ENCODE measurements at places on chromosomes 3 and 15.

DNA sequence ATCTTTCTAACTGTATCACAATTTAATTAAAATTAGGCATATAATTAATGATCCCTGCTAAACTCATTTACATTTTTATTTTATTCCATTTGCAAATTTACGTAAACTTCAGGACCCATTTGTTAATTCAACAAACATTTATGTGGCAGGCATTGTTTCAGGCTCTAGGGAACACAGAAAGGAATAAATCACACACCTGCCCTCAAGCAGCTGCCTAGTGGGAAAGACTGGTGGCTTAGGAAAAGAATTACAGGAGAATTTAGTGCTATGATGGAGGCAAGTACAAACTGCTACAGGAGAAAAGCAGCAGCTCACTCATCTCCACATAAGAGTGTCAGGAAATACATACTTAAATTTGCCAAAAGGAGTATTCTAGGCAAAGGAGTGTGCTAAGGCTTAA, 11.2 kb downstream of the CBLB start:
- no peak overlapping the region for H3K4me3 ChIP-seq
- no peaks in the 10 kb centered on the region for H3K27me3 ChIP-seq
- no peak for DNase-seq
- H3K4me1 ChIP-seq = peaks cover 15% of the 10 kb centered on the region
- peaks cover 9% of the 10 kb centered on the region for H3K36me3 ChIP-seq
- no peak overlapping the region for H3K27ac ChIP-seq

GRCh38 chr3:133821767-133822638, 16.4 kb downstream of the SRPRB start:
- H3K36me3 ChIP-seq = peaks cover 20% of the 10 kb centered on the region
- peak; percentile 44 for DNase-seq
- H3K4me1 ChIP-seq = no peaks in the 10 kb centered on the region
- H3K4me3 ChIP-seq = no peak overlapping the region

- H3K27ac ChIP-seq = no peak overlapping the region
- no peaks in the 10 kb centered on the region for H3K36me3 ChIP-seq
- H3K4me1 ChIP-seq = no peaks in the 10 kb centered on the region
- H3K27me3 ChIP-seq = no peaks in the 10 kb centered on the region
- H3K4me3 ChIP-seq = no peak overlapping the region
- no peak for DNase-seq
Observed at GRCh38 chr3:62266668-62267283, 106.6 kb downstream of the FEZF2 start.

DNA sequence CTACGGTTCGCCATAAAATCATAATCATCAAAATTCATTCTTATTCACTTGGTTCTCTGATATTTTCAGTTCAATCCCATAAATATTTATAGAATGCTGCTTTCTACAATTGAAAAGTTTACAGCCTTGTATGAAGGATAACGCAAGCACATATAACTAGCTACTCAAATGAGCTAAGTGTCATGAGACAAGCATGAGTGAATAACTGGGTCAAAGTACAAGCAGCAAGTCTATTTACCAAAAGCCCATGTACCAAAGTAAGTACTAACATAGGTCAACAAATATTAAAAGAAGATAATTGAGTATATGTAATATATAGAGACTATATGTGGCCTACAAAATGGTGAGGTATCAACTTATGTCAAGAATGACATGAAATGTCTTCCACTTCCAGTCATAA, 596.6 kb downstream of the GBE1 start:
- no peaks in the 10 kb centered on the region for H3K36me3 ChIP-seq
- no peak overlapping the region for H3K4me3 ChIP-seq
- H3K27ac ChIP-seq = no peak overlapping the region
- no peaks in the 10 kb centered on the region for H3K4me1 ChIP-seq
- DNase-seq = no peak
